ENCODE measurements at places on chromosomes 3 and 15.

GRCh38 chr3:95408464-95408862, 1345.6 kb downstream of the NSUN3 start:
- DNase-seq, result no peak

GRCh38 chr15:40183636-40184463, 23.0 kb downstream of the BUB1B start:
- DNase-seq, result no peak

DNA sequence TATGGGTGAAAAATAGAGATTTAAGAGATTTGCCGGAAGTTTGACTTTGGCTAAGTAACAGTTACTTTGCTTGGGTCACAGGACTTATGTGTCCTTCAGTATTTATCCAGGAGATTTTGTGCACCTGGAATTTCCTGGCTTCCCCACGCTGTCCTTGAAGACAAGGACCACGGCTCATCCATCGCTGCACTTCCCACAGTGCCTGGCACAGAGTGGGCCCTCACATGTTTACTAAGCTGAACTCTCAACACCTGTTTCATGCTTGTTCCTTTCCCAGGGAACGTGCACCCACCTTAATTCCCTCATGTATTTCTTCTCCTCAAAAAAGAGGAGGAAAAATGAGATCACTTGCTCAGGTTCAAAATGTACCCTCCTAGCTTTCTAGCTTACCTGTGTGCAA, 32.0 kb downstream of the CA12 start:
- DNase-seq, result no peak

GRCh38 chr3:171844873-171845272, 1.7 kb downstream of the TMEM212 start:
- DNase-seq, result no peak

GRCh38 chr3:148950806-148951205, 40.5 kb upstream of the GYG1 start:
- no peak for DNase-seq

GRCh38 chr3:110070161-110070916, 733.0 kb upstream of the DPPA4 start:
- no peak for DNase-seq

DNA sequence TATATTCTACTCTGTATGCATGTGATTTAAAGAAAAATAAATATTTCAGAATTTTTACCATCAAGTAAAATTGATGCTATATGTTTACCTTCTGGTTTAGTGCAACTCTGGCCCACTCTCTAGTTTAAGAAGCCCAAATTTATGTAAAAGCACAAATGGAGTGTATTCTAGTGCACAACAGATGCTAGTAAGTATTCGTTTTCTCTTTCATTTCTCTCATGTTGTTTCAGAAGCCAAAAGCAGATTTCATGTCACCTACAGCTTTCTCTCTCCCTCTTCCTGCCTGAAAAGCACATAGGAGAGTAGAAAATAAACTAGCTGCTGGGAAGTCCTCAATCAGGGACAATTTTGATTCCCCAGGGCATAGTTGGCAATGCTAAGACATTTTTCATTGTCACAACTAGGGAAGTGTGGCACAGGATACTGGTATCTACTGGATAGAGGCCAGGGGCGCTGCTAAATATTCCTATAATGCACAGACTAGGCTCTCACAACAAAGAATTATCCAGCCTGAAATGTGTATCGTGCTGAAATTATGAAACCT, 147.4 kb upstream of the ARHGEF26 start:
- DNase-seq, result no peak

DNA sequence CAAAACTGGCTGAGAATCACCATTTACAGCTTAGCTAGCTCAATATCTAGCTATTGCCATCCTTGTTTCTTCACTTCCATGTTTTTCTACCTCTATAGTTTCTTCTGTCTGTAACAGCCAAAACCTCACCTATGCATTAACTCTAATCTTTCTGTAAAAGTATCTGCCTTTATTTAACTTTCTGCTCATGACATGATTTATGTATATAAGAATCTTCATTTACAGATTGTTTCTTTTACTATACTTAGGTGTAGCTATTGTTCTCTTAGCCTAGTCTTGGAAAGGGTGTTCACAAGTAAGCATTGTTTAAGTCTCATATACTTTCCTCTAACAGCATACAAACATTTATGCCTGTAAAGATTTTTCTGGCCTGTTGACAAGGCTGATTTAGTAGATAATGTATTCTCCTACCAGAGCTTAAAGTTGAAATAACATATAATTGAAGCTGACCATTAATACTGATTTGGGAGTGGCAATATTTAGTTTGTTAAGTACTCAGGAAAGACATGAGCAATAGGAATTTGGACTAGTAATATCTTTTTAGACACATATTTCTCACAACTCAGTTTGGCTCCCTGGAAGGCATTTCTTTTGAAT, 9.4 kb downstream of the FILIP1L start:
- no peak for DNase-seq

- no peak for DNase-seq
These were observed 28.9 kb downstream of the TBC1D2B start for GRCh38 chr15:78048628-78048920.

DNA sequence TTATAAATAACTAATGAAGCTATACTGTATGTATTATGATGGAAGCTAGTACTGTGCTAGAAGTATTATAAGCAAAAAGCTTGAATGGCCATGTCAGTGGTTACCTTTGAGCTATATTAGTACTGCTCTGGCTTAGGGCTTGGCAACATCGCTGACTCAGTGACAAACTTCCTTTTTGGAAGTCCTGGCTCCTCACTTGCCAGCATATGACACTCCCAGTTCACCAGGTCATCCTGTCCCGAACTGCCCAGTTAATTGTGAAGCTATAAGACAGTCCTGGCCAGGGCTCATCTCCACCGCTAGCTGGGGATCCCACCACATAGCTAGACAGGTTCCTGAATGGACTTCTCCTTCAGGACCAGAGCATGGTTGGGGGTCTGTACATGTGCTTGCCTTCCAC, 31.9 kb downstream of the RAB8B start:
- DNase-seq, result no peak

GRCh38 chr15:71109905-71110304, 5.4 kb upstream of the THSD4 start:
- no peak for DNase-seq

DNA sequence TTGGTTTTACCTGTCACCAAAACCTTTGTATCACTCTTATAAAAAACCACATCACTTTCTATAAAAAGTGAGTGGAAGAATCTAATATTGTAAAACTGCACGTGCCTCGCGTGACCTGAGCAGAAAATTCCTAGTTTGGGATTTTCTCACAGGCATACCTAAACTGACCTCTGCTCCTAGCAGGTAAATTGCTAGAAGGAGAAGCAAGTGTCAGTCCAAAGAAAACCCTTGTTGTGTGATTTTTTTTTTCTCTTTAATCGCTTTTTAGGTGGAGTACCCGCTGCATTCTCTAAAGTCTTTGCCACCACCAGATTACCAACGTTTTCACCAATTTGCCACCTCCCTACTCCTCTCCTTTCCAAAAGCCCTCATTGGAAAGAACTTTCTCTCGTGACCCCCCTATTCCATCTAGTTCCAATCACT, 534 bp upstream of the UBE2E1 start:
- DNase-seq, result no peak

GRCh38 chr15:66251790-66252684, 1.5 kb downstream of the MEGF11 start:
- DNase-seq, result peak; percentile 67

- no peak for DNase-seq
These were observed 109.6 kb upstream of the ABI3BP start for GRCh38 chr3:101102678-101103296.
